ENCODE measurements at places on chromosomes 2 and 18. TPM values are rescaled to one million over a fixed set of nuclear protein-coding genes. Genes with fewer than 3 reads are reported as not detected.

The ITGA6 gene
- total RNA-seq, result 64.8 TPM

The PXDN gene
- 78.8 TPM for total RNA-seq

The LBH gene
- 75.9 TPM for total RNA-seq

DNA sequence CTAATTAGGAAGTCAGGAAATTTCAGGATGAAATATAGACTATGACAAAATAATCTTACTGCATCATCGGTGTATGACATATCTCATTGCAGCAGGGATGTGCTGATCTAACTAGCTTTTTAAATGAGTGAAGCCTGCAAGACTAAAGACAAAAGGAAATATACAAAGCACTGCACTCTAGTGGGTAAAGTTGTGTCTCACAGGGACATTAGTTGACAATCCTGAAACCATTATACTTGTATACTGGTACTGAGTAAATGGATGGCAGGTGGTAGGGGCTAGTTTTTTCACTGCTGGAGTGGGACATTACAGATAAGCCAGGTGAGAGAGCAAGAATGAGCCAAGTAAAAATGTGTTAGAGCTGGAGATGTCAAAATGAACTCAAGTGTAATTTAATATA lies 317.5 kb upstream of the RAB6C start:
- no peaks in the 10 kb centered on the region for H3K4me1 ChIP-seq
- no peak overlapping the region for H3K4me3 ChIP-seq
- no peak overlapping the region for H3K27ac ChIP-seq
- no peaks in the 10 kb centered on the region for H3K27me3 ChIP-seq
- no peak for DNase-seq

DNA sequence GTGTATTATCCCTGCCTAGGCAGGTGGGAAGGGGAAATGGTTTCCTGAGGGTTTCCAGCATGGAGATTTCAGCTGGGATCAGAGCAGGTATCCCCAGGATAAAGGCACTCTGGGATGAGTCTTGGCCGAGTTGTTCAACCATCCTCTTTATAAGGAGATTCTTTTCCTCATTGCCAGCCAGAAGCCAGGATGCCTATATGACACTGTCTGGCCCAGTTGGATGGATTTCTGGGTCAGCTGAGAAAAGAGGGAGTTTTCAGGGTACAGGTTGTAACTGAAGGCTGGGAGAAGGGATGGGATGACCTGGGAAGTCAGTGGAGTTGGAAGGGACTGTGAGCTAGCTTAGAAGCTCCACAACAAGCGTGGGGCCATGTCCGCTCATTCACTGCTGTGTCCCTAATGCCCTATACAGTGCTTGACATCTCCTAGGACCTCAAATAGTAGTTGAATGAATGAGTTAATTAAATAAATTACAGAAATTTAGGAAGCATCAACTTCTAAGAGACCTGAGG lies 8.3 kb downstream of the RHOB start:
- DNase-seq, result no peak
- H3K27me3 ChIP-seq, result no peaks in the 10 kb centered on the region
- no peak overlapping the region for H3K27ac ChIP-seq

- no peaks in the 10 kb centered on the region for H3K36me3 ChIP-seq
- no peak for DNase-seq
- H3K27ac ChIP-seq, result no peak overlapping the region
- H3K27me3 ChIP-seq, result peaks cover 13% of the 10 kb centered on the region
- no peak overlapping the region for H3K4me3 ChIP-seq
These were observed 64.4 kb downstream of the ACOXL start for GRCh38 chr2:110796716-110797301.

DNA sequence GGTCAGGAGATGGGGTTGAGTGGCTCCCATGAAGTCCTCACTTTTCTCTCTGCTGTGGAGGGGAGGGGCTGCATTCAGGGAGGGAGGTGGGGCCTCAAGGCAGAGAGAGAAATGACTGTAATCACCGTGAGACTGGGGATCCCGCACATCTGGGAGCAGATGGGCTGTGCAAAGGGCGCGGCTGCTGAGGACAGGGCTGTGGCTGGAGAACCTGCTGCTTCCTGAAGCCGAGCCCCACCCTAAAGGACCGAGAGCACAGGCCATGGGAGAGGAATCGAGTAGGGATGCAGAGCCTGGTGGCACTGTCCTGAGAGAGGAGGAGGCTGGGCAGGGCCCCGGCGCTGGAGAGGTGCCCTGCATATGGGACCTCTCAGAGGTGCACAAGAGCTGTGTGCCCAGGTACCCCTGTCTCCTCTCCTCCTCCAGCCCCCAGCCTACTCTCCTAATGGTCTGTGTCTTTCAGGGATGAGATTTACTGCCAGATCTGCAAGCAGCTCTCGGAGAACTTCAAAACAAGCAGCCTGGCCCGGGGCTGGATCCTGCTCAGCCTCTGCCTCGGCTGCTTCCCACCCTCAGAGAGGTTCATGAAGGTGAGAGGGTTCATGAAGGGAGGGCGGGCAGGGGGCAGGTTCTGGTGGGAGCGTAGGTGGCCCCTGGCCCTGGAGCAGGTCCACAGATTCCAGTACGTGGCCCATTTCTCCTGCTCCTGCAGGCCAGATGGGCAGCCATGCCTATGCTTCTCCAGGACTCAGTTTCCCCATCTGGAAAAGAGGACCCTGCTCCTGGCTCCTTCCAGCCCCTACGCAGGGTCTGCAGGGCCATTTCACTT lies 25.9 kb upstream of the GPR17 start:
- H3K27me3 ChIP-seq, result no peaks in the 10 kb centered on the region
- no peaks in the 10 kb centered on the region for H3K4me1 ChIP-seq
- no peak overlapping the region for H3K27ac ChIP-seq
- H3K4me3 ChIP-seq, result no peak overlapping the region
- H3K36me3 ChIP-seq, result no peaks in the 10 kb centered on the region
- peak; percentile 3 for DNase-seq

DNA sequence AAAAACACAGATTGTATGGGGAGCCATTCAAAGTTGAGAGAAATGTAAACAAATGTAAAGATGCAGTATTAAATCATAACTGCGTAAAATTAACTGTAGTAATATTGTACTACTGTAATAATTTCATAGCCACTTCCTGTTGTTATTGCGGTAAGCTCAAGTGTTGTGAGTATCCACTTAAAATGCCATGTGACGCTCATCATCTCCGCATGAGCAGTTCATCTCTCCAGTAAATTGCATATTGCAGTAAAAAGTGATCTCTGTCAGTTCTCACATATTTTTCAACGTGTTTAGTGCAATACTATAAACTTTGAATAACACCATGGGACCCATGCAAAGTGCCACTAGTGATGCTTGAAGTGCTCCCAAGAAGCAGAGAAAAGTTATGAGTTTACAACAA lies 41.8 kb upstream of the SP3 start:
- H3K4me3 ChIP-seq, result no peak overlapping the region
- H3K4me1 ChIP-seq, result peaks cover 39% of the 10 kb centered on the region
- H3K27ac ChIP-seq, result no peak overlapping the region
- no peaks in the 10 kb centered on the region for H3K27me3 ChIP-seq

- DNase-seq, result no peak
- no peak overlapping the region for H3K4me3 ChIP-seq
- H3K27ac ChIP-seq, result no peak overlapping the region
- H3K27me3 ChIP-seq, result no peaks in the 10 kb centered on the region
- no peaks in the 10 kb centered on the region for H3K4me1 ChIP-seq
These were observed 34.0 kb downstream of the CCNT2 start for GRCh38 chr2:134952608-134953007.

DNA sequence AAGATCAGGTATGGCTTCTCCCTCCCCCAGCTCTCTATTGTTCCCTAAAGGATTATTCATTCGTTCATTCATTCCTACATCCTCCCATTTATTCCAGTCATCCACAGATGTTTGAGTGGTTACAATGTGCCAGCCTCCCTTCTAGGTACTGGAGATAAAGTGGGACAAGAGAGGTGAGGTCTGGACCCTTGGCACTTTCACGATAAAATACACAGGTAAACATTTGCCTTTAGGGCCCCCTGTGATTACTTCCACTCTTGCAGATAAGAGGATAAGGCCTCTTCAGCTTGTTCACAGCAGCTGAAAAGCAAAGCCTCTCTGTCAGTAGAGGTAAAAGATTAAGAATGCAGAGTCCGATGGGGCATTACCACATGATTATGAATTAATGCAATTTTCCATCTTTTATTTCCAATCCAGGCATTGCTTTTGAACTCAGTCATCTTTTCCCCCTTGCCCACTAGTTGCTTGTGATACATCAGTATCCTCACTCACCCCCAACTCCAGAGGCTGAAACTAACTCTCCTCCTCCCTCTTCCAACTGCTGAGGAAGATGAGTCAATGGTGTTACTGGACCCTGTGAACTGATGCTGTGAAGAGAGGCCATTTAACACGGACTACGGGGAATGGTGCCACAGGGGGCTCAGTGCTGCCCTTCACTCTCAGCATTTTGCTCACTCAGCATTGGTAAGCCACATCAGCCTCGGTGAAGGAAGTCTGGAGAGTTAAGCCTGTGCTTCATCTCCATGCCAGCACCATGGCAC lies 1.1 kb upstream of the DPP4 start:
- no peak for DNase-seq
- H3K36me3 ChIP-seq, result no peaks in the 10 kb centered on the region

GRCh38 chr2:20185176-20186022 lies 39.5 kb downstream of the SDC1 start:
- peaks cover 45% of the 10 kb centered on the region for H3K4me1 ChIP-seq
- no peaks in the 10 kb centered on the region for H3K27me3 ChIP-seq
- peak overlapping the region; percentile 86 for H3K27ac ChIP-seq
- no peak overlapping the region for H3K4me3 ChIP-seq
- no peaks in the 10 kb centered on the region for H3K36me3 ChIP-seq

- no peak overlapping the region for H3K4me3 ChIP-seq
- H3K4me1 ChIP-seq, result no peaks in the 10 kb centered on the region
- H3K27ac ChIP-seq, result no peak overlapping the region
These were observed 106.5 kb upstream of the TEX51 start for GRCh38 chr2:126792186-126792585.

All from hepatocyte (in vitro differentiated cells).